ENCODE measurements at places on chromosomes 4 and X.

DNA sequence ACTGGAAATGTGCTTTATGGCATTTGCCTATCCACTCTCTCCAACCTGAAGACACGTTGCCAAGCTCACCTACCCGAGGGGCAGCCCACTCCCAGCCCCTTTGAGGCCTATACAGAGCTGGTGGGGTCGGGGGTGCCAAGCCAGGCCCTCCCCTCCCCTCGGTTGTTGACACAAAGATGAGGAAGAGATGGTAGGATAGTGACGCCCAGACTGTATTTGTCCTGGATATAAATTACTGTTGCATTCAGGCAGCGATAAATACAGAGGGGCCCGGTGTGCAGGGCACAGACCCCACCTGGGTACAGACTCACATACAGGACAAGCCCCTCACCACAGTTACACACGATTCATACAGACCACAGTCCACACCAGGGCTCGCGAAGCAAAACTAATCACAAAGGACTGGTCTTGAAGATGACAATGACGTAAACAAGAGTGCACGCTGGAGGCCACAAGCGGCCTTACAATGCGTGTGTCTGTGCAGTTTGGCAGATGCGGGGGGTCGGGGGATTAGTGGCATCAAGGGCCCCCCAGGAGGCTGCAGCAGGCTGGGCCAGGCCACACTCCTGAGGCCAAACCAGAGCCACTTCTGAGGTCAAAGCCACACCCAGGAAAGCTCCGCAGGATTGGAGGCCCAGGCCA lies 14.6 kb downstream of the DGKQ start:
- DNase-seq, result no peak

DNA sequence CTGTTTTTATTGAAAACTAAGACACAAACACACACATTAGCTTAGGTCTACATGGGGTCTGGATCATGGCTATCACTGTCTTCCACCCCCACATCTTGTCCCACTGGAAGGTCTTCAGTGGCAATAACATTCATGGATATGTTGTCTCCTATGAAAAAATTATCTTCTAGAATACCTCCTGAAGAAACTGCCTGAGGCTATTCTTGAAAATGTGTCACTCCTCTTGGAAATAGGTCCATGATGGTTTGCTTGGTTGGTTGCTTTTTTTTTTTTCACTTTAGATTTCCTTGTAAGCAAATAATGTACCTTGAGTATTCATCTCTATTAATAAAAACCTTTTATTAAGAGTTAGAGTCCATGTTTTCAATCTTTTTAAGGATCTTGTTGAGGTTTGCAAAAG lies 195.3 kb upstream of the PDE5A start:
- no peak for DNase-seq

DNA sequence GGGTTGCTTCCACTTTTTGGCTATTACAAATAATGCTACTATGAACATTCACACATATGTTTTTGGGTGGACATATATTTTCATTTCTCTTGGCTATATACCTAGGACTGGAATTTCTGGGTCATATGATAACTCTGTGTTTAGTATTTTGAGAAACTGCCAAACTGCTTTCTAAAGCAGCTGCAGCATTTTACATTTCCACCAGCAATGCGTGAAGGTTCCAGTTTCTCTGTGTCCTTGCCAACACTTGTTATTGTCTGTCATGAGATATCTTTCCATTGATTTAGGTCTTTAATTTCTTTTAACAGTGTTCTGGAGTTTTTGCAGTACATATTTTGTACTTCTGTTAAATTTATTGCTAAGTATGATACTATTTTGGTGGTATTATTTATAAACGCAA lies 48.3 kb downstream of the CLCN5 start:
- DNase-seq, result no peak

GRCh38 chr4:139501527-139501926 lies 47.6 kb downstream of the RAB33B start:
- DNase-seq, result no peak

DNA sequence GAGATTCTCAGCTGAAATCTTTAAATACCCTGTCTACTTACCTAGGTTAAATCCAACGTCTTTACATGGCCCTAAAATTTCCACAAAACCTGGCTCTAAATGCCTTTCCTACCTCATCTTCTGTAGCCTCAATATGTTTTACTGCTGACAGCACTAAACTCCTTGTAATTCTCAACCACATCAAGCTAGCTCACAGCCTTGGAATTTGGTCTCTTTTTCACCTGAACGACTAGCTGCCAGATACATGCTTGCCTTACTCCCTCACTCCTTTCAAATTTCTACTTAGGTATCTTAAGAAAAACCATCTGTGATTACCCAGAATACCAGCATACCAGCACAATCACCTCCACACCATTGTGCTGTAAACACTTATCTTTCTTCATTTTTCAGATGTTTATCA lies 635.6 kb upstream of the PCDH10 start:
- DNase-seq, result no peak

DNA sequence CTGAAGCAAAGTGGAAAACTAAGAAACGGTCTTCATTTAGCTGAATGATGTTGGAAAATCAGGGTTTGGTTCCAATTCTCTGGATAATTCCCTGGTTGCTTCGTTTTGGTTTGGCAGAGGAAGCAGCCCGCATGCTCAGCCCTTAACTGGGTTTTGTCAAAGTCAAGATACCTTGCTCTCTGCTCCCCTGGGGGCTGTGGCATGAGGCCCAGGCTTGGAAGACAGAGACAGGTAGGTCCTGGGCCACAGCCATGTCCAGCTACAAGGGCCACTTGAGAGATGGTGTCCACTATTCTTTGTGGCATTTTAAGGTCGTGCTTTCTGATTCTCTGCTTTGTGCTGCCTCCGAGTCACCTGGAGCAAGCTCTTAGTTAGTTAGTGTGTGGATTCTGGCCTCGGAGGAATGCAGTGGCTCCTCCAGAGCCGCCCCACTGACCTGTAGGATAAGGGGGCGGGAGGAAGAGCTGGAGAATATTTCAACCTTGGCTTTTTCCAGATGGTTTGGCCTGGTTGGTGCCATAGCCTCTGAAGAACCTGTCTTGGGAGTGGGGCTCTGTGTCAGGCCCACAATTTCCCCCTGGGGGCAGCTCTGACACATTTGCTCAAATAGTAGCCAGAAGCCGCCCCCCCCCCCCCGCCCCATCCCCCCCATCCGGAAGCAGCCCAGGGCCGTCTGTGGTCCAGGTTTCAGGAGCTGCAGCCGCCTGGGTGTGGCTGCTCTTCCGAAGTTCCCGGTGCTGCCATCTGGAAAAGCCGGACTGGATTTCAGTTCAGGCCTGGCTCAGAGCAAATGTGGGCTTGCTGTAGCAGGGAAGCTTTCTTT lies 147.1 kb downstream of the NHS start:
- DNase-seq, result no peak

DNA sequence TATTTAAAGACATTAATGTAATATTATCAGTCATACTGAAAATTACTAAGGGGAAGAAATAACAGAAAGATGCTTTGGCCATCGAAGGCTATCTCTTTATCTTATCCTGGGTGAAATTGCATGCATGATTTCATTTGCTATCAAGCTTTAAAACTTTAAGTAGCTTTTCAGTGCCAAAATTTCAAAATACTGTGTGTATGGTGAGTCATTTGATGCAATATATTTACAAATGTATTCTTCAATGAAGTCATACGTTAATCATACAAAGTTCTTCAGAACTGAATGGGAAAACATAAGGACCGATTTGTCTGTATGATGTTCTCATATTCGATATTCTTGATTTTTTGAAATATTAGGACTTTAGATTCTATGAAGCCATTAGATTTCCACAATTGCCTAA lies 1295.8 kb upstream of the AGA start:
- no peak for DNase-seq

- no peak for DNase-seq
Observed at GRCh38 chr4:123007679-123008078, 85.3 kb upstream of the NUDT6 start.

- DNase-seq, result no peak
Observed at GRCh38 chrX:153901753-153902140, 2.7 kb upstream of the AVPR2 start.

GRCh38 chrX:5788910-5789309 lies 439.8 kb downstream of the NLGN4X start:
- no peak for DNase-seq

DNA sequence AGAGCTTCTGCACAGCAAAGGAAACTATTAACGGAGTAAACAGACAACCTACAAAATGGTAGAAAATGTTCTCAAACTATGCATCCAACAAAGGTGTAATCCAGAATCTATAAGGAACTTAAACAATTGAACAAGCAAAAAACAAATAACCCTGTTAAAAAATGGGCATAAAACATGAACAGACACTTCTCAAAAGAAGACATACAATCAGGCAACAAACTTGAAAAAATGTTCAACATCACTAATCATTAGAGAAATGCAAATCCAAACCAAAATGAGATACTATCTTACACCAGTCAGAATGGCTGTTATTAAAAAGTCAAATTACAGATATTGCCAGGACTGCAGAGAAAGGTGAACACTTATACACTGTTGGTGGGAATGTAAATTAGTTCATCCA lies 309.6 kb upstream of the KLF3 start:
- DNase-seq, result no peak

DNA sequence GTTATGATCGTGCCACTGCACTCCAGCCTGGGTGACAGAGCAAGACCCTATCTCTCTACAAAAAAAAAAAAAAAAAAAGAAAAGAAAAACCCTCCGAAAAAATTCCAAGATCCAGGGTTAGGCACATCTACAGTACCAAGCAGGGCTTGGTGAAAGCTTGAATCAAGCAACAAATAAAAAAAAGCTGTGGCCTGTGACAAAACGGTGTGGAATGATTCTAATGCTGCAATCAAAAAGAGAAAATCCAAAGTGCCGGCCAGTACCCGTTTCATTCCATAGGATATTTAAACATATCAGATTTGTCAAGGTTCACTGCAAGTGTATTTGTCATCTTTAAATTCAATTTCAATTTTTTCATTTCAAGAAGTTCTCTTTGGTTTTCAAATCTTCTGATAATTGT lies 20.5 kb downstream of the RWDD4 start:
- no peak for DNase-seq

GRCh38 chr4:97104666-97105065 lies 1038.6 kb downstream of the STPG2 start:
- DNase-seq, result no peak
